ENCODE measurements at places on chromosomes 11 and 22.

- DNase-seq = no peak
Measured at GRCh38 chr11:120969993-120970392, 53.9 kb upstream of the TBCEL start.

DNA sequence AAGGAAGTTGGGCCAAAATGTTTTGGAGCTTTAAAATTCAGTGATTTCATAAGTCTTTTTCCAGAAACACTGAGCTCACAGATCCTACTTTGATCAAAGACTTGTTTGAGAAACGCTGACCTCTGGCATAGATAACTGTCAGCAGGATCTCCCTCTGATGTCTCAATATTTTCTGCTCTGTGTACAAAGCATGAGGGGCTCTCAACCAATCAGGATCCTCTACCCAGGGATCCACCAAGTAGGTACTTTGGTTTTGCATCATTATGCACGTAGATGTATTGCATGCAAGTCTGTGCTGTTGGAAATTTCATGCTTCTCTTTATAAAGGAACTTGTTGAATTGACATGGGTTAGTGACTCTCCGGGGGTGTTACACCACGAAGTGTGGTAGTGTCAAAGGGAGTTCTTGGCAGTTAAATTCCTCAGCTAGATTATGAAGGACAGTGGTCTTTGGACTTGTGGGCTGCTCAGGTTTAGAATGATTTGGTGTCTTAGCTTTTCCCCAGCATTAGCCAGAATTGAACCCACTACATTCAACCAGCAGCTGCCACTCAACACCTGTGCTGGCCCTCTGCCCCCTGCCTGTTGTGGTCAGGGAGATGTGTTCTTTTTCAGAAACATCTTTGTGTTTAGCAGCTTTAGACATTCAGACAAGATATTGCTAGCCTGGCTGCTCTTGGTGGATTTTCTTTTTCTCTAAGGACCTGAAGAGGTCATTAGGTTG, 1.7 kb upstream of the DIXDC1 start:
- no peak for DNase-seq

GRCh38 chr11:9905960-9906791, 242.3 kb downstream of the SWAP70 start:
- no peak for DNase-seq

GRCh38 chr11:70853068-70853769, 399.2 kb downstream of the SHANK2 start:
- DNase-seq = no peak

DNA sequence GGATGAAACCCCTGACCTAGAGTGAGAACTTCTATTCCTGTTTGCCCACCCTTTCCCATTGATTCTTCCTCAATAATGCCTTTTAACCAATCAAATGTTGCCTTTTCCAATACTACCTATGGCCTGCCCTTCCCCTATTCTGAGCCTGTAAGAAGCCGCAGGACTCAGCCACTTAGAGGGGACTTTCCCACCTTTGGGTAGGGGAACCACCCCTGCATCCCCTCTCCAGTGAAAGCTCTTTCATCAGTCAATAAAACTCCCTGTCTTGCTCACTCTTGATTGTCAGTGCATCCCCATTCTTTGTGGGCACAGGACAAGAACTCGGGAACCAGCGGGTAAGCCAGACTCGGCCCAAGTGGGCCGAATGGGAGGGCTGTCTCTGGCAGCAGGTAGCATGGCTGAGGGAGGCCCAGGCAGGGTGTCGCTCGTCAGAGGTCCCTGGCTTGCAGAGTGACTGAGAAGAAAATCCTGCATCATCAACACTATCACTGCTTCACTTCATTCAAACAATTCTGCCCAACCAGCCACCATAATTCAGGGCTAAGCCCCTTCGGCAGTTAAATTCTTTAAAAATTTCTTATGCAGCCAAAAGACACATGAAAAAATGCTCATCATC, 30.4 kb downstream of the LDHAL6A start:
- no peak for DNase-seq

Measured in activated naive CD8-positive, alpha-beta T cell treated with anti-CD3 and anti-CD28 coated beads, Interleukin-2, amount 10 ng/mL, durations not matched to agents 7 days and 5 days (primary cell).